NCI-H526 (cell line): ENCODE measurements at places on chromosomes 12 and 14.

DNA sequence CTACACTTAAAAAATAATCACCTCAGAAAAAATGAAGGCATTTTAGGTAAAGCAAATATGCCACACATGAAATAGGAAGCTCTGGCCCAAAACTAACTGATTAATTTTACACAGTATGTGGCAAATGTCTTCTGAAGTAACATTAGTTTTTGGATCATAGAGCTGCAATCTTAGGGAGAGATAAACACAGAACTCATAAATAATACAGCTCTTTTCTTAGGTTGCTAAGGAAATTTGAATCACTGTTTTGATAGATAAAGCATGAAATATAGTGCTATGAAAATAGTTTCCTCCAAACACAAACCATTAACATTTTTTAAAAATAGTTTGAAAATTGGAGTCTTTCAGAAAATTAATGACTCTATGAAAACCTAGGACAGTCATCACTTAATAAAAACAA lies 15.0 kb downstream of the RASSF9 start:
- no peak for DNase-seq

DNA sequence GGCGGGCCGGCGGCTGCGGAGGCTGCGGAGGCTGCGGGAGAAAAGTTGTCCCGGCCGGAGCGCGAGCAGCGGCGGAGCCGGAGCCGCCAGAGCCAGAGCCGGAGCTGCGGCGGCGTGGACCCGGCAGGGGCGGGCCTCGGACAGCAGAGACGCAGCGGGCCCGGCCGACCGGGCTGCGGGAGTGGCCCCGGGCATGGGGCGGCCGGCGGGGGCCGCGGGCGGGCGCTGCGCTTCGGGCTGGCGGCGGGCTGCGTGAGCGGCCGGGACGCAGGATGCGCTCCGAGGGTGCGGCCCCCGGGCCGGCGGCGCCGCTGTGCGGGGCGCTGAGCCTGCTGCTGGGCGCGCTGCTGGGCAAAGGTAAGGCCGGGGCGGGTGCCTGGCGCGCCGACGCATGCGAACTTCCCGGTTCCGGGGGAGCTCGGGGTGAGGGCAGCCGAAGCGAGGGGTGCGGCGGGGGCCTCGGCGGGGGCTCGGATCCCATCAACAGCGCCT lies at the start of gene TMEM132C:
Gene TMEM132C, plus strand, starts transcription at position 40 of the 492 bp plus-strand sequence. Its CDS starts 233 bp downstream, at position 273.
- DNase-seq: no peak

DNA sequence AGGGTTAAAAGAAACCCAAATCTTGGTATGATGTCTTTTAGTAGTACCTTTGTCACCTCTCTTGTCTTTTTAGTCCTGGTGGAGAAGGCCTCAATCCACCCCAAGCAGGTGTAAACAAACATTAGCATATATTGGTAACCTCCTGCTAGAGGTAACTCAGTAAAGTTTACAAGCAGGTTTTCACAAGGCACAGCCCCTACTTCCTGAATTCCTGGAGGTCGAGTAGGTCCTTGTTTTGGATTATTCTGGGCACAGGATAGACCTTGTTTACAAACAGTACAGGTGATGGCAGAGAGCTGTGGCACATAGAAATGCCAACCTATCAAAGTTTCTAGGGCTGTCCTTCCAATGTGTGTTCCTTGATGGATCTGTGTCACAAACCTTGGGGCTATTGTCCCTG lies 99.1 kb downstream of the ALG10 start:
- no peak for DNase-seq

GRCh38 chr14:31787377-31787776 lies 226.2 kb downstream of the NUBPL start:
- DNase-seq: no peak

- DNase-seq: no peak
Measured at GRCh38 chr12:54932038-54932437, 52.5 kb downstream of the TESPA1 start.

- no peak for DNase-seq
Measured at GRCh38 chr14:85892251-85892650, 362.3 kb downstream of the FLRT2 start.

DNA sequence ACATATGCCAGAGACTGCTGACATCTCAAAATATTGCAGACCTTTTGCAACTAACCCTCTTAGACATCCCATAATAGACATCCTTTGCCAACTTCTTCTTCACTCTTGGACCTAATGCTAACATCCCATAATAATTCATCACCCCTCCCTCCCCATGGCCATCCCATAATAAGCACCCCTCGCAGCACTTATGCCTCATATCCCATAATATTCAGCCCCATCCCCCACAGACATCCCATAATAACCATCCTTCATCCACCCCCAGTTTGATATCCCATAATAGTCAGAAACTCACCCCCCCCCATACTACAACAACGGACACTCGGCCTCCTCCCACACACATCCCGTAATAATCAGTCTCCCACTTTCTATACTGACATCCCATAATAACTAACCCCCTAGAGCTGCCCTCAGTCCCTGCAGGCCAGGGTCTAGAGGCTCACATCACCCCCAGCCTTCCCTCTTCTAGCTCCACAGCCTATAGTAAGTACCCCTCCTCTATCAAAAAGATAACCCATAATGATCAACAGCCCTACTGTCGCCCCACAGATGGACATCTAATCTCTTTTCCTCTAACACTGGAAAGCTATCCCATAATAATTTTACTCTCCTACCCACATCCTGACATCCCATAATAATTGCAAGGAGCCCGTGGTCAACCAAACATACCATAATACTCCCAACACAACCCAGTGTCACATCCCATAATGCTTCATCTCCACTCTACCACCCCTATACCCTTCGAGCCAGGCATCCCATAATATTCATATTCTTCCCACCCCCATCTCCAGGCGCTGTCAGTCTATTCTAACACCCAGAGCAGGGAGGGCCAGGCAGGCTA lies 792 bp upstream of the CHD4 start:
- DNase-seq: peak; percentile 94

- no peak for DNase-seq
Measured at GRCh38 chr12:66072566-66072965, 58.0 kb downstream of the LLPH start.

DNA sequence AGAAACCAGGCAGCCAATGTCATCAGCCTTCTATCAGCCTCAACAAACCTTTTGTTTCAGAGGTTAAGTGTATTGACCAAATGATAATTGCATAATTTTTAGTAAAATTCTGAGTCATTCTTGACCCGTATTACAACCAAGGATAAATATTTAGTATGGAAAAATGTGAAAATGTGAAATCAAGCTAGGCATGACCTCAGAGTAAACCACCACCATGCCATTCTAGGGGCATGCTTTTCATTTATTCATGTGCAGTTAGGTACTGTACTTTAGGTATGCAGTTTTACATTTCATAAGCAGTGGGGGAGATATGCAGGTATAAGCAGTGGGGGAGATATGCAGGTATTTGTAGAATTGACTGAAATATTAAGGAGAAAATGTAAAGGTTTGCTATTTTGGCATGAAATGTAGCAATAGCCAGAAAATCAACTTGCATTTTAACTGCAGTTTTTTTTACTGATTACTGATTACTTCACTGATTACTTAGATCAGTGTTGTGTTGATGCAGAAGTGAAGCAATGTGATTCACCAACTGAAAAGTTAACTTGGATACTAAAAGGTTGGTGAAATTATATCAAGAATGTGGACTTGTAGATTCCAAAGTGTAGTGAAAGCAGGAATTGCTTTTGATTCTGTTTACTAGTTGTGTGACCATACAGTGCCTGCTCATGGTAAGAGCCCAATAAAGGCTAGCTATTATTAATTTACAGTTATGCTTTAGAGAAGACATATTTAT lies 184.2 kb downstream of the ESR2 start:
- no peak for DNase-seq

- DNase-seq: no peak
Measured at GRCh38 chr14:74959596-74960180, 4.3 kb upstream of the PGF start.

- no peak for DNase-seq
Measured at GRCh38 chr14:93010522-93011140, 87.7 kb downstream of the CHGA start.

GRCh38 chr12:22285846-22286245 lies 48.7 kb downstream of the ST8SIA1 start:
- DNase-seq: no peak

DNA sequence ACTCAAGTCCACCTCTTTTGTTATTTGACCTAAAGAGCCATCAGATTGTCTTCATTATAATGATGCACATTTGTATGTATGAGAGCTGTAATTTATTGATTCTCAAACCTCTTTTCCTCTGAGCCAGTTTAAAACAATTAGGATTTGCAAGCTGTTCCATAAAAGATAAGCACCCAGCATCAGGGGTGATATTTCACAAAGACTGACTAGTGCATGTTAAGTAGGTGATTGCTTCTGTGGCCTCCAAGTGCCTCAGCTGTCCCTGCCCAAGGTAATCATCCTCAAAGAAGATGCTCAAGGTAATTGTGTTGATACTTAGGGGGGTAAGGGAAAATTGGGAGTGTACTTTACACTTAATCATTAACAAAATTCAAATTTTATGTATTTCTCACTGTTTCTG lies 18.2 kb downstream of the CEP128 start:
- no peak for DNase-seq

GRCh38 chr12:58372298-58372697 lies 430.9 kb downstream of the ATP23 start:
- DNase-seq: no peak

DNA sequence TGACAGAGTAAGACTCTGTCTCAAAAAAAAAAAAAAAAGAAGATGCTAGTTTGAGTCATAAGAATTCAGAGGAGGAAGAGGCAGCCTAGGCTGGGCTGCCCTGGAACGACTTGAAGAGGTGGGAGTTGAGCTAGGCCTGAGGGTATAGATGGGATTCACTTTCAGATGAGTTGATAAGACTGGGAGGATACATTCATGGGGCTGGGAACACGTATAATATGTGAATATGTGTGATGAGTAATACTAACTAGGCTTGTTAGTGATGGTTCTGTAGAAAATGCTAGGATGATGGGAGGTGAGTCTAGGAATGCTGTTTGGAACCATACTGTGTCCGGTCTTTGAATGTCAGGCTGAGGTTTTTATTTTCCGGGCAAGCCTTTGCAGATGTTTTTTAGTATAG lies 9.0 kb downstream of the PLEKHA5 start:
- no peak for DNase-seq

GRCh38 chr14:105884808-105885281 lies 358.5 kb downstream of the TMEM121 start:
- no peak for DNase-seq

GRCh38 chr14:36555998-36556743 lies 26.2 kb downstream of the NKX2-8 start:
- DNase-seq: no peak

DNA sequence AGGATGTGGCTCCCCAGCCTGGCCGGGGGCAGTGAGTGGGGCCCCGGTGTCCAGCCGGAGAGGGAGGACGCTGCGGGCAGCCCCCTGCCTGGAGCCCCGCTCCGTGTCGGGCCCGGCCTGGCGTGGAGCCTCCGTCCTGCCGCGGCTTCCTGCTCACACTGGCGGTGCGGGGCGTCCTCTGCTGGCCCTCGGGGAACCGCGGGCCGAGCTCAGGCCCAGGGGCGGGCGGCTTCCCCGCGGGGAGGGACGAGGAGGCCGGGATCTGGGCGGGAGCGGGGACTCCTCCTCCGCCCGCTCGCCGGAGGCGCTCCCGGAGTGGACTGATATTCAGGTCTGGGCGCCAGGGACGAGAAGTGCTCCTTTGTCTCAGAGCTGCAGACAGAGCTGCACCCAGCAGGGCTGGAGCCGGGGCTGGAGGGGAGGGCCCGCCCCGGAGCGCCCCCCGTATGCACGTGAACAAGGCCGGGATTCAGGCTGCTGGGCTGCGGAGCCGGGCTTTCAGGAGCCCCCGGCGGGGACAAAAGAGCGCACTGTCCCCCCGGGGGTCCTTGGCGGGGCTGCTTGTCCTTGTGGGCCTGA lies 2.2 kb downstream of the MMP17 start:
- peak; percentile 96 for DNase-seq

GRCh38 chr12:46558677-46559076 lies 186.1 kb upstream of the SLC38A2 start:
- DNase-seq: no peak

- DNase-seq: no peak
Measured at GRCh38 chr14:99670361-99671234, 13.5 kb upstream of the CYP46A1 start.

GRCh38 chr12:19894050-19894449 lies 454.8 kb downstream of the AEBP2 start:
- no peak for DNase-seq

DNA sequence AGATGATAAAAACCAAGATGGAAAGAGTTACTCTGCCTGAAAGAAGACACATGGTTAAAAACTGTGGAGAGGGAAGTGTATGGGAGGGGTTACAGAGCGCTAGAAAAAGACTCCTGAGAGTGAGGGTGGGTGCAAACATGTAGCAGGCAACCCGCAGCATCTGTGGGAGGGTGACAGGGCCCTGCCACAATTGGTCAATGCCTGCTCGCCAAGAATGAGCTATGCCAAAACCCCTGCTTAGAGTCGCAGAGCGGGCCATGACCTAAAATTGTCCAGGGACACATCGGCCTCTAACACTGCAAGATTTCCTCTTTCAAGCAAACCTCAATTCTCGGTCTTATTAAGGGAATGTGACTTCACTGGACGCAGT lies 700 bp downstream of the PRKAG1 start:
- DNase-seq: no peak

GRCh38 chr14:84340938-84341337 lies 1189.0 kb upstream of the FLRT2 start:
- no peak for DNase-seq

- DNase-seq: no peak
Measured at GRCh38 chr12:41683513-41684240, 461.0 kb downstream of the GXYLT1 start.

- DNase-seq: no peak
Measured at GRCh38 chr12:72995616-72996015, 723.4 kb downstream of the TRHDE start.

- no peak for DNase-seq
Measured at GRCh38 chr12:13038491-13039161, 5.6 kb upstream of the FAM234B start.

GRCh38 chr14:60328583-60328982 lies 79.6 kb downstream of the PPM1A start:
- DNase-seq: peak; percentile 44

GRCh38 chr12:97452230-97452629 lies 10.4 kb upstream of the RMST start:
- DNase-seq: no peak

- DNase-seq: no peak
Measured at GRCh38 chr12:117680312-117680711, 288.5 kb downstream of the KSR2 start.

- no peak for DNase-seq
Measured at GRCh38 chr12:93373961-93374656, 3.6 kb upstream of the NUDT4 start.
